Fibroblast of skin of right quadriceps (primary cell): ENCODE measurements at places on chromosomes 2 and 18.

DNA sequence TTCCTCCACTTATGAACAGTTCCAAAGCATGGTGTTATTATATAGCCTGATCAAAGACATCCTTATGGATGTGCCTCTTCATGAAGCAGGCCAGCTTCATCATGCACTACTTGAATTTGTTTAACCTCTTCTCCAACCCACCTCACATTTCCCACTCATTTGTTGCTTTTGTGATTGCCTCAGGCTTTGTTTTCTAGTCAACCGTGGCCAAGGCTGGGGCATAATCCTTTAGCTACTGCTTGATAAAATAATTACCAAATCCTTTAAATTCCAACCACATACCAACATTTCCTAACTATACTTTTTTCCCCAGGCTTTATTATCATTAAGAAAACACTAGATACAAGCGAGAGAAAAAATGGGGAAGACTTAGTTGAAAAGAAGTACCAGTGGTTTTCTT lies 39.6 kb upstream of the SCN1A start:
- no peak for DNase-seq

DNA sequence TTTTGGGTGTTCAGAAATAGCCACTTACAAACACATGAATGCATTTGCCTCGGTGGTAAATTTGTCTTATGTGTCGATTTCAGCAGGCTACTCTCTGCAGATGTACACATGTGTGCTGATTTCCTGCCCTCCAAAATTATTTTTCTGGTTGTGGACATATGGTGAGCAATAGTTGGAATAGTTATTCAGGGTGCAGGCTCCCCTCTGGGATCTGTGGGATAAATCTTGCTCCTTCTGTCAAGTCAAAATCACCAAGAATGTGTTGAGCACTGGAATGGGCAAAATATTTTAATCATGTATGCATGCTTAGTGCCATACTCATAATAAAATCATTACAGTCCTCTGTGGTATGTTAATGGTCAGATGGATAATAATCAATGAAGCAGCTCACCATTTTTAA lies 684.5 kb downstream of the BCL11A start:
- peak; percentile 5 for DNase-seq

DNA sequence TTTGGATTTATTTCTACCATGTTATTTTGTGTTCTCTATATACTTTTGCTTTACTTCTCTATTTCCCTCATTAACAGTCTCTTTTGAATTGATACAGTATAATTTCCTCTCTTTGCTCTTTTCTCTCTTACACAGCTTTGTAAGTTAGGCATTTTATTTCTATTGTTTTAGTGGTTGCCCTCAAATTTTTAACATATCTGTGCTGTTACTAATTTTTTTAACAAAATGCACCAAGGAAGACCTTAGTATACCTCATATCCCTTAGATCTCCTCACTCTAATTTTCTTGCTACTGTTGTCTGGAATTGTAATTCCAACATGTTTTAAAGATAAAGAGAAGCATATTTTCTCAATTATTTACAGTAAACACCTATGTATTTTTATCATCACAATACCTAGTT lies 416.8 kb upstream of the SLC14A2 start:
- DNase-seq: no peak

GRCh38 chr2:15649561-15650255 lies 58.0 kb downstream of the DDX1 start:
- no peak for DNase-seq

GRCh38 chr2:44163777-44164176 lies 4.9 kb upstream of the PPM1B start:
- DNase-seq: no peak

GRCh38 chr2:146523196-146523595 lies 1321.6 kb upstream of the ACVR2A start:
- peak; percentile 8 for DNase-seq

DNA sequence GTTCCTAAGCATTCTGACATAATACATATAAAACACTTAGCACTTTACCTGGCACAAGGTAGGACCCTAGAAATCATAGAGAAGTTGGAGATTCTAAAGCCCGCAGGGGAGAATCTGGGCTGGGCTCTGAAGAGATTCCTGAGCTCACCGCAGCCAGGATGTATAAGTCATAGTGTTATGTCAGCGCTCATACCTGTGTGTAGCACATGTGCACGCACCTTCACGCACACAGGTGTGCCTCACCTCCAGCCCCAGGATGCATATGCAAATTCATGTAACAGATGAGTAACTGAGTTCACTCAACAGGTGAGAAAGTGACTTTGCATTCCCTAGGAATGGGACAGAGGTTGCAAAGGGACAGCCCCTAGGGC lies 7.9 kb upstream of the SDC1 start:
- DNase-seq: no peak

DNA sequence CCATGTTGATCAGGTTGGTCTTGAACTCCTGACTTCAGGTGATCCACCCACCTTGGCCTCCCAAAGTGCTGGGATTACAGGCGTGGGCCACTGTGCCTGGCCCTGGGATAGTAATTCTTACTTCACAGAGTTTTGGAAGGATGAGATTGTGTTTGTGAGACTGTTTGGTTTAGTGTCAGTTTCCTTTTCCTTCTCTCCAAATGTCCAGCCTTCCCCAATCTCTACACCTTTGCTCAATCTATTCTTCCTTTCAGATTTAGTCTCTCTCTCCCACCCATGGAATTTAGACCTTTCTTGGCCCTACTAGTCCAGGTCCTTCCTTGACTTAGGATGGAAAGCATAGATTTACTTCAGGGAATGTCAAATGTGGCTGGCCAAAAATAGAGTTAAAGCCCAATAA lies 12.2 kb upstream of the IL1A start:
- DNase-seq: no peak

DNA sequence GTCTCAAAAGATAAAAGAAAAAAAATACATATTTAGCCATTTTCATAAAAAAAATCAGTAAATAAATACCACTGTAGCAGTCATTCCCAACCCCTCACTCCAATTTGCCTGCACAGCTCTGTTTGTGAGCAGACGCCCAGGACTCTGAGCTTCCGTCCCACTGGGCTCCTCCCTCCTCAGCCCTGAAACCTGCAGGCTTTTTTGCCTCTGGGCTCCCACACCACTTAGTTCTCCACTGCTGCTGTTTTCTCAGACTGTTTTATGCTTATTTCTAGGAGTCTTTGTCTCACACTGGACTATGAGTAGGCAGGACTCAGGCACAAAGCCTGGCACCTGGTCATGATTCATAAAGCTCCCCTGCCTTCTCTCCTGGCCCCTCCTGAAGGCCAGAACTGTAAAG lies 6.1 kb upstream of the CXCR1 start:
- no peak for DNase-seq

DNA sequence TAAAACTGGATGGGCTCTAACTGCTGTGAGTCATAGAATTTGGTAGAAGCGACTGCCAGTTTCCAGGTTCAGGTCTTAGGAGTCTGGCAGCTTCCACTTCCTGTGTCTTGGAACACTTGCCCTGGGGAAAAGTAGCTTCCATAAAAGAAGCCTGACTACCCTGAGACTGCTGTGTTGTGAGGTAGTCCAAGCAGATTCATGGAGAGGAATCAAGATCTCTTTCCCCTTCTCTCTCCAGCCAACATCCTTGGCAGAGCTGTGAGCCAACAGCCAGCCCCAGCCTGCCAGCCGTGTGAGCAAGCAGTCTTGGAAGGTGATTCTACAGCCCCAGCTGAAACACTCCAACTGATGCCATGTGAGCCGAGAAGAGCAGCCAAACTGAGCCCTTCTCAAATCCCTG lies 33.7 kb downstream of the SLC20A1 start:
- peak; percentile 8 for DNase-seq

DNA sequence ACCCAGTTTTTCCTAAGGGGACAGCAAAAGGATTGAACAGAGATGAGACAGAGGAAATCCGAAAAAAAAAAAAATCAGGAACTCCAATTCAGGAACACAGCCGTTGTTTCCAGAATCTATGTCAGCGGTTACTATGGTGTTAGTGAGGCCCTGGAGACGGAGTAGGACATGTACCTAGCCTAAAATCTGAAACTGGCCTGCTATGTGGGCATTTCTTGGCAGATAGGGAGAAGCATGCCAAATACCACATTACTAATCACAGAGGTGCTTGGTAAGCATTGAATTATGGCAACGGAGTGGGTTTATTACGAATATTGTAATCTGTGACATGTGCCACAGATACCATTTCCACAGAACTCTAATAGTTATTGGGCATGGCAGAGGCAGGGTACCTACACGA lies 530.6 kb downstream of the CCDC85A start:
- DNase-seq: no peak

DNA sequence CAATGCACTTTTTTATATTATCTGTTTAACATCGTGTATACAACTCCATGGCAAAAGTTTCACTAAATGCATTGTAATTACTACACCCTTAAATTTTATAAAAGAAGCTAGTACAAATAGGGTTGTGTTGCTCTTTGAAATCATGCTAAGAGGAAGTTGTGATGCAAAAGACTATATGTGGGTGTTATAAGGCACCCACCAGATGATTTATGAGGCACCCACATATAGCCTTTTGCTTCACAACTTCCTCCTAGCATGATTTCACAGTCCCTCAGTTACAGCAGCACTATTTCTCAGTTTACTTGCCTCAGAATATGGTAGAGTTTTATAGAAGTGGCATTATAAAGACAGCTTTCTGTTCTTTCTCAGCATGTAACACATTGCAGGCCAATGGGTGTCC lies 277.3 kb upstream of the DOK6 start:
- DNase-seq: no peak

GRCh38 chr2:131657895-131658768 lies 130.4 kb downstream of the CCDC74A start:
- no peak for DNase-seq

DNA sequence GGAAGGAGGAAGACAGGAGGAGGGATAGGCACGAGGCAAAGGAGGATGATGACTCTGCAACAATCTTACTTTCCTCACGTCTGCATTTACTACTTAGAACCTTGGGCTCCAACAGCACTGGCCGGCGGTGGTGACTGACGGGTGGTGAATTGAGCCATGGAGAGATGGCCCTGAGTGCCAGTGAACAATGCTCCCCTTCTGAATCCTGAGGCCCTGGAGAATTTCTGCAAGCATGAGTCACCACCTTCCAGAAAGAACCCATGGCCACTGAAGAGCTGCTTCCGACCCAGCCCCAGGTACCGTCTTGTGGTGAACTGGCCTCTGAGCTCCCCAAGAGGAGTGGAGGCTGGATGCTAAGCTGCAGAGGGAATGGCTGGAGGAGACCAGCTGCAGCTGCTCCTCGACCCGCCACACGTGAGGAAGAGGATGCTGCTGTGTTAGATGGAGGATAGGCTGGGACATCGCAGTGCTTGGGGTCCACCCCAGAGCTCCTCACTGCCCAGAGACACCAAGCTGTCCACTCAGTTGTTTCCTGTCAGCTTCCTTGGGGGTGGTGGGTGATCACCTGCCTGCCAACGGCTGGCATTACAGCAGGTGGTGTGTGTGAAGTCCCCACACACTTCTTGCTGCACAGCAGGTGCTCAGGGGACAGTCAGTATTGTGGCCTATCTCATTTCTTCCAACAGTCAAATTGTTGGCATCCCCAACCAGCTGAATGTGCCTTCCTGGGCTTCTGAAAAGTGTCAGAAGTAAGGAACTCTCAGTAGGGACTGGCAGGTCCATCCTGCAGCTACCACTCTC lies 186.5 kb upstream of the ID2 start:
- DNase-seq: no peak

DNA sequence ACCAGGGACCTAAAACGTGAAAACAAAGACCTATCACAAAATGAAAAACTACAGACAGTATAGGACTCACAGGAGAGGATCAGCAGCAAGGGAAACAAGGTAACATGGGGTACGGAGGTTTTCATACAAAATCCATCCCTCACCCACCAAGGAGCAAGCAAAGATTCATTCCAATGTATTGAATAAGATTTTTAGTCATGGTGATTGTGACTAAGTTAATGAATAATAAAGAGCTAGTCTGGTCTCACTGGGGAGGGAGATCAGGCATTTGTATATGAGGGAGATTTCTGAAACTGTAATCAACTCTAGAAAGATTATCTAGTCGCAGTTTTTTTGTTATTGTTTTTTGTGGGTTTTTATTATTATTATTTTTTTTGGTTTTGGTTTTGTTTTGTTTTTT lies 336.5 kb upstream of the MMADHC start:
- DNase-seq: peak; percentile 62

DNA sequence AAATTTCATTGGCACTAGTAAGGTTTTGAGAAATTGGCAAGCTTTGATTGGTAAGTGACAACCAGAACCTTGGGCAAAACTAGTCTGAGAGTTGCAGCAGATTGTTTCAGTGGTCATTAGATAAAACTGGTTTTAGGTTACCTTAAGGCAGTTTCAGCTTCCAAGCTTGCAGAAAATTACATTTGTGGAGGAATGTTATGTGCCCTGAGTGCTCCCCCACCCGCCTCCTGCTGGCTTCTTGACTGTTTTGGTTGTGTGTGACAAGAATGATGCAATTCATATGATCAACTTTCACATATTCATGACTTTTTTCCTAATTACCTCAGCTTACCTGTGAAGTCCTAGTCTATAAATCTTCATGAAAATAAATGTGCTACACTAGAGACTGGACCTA lies 599.5 kb upstream of the ZNF804A start:
- DNase-seq: no peak

- DNase-seq: no peak
Observed at GRCh38 chr2:144081272-144081671, 438.6 kb downstream of the ZEB2 start.

DNA sequence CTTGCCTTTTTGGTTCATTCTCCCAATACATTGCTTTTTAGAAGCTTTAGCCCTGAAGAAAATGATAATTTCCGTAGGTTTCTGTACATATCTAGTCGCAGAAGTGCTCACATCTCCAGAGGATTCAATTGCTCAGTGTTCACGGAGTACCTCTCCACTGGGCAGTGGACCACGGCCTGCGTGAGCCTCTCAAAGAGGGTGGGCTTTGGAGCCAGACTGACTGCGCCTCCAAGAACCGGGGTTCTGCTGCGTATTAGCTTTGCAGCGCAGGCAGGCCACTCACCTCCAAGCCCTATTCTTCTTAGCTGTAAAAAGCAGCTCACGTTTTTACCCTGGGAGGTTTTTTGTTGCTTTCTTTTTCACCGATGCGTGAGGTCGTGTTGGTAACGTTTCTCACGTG lies 35.4 kb downstream of the NTSR2 start:
- DNase-seq: no peak

DNA sequence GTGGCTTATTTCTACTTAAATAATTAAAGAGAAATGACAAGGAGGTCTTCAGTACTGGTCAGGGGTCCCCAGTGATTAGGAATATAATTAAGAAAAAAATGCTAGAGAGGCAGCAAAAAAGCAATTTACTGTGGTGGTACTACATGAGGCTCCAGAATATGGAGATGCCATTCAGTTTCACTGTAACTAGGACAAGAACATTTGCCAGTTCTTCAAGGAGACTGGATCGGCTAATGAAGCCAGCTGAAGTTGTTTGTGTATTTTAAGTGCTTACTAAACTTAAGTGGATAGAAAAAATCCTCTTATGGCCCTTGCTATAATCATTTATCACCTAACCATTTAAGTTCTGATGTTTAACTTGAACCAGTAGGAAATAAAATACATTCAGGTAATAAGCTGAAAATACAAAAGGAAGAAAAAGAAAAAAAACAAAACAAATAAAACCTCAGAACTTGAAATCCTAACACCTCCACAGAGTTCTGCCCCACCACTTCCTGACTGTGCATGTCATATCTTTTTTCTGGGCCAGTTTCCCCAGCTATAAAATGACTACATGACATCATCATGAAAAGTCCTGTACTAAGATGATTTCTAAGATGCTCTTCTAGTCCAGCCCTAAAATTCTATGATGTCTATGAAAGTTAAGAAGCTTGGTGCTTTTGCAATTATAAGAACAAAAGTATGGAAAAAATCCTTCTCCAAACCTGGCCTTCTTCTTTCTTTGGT lies 98.0 kb downstream of the TRABD2A start:
- DNase-seq: no peak
